RKO (cell line): ENCODE measurements at places on chromosomes 5 and 9.

DNA sequence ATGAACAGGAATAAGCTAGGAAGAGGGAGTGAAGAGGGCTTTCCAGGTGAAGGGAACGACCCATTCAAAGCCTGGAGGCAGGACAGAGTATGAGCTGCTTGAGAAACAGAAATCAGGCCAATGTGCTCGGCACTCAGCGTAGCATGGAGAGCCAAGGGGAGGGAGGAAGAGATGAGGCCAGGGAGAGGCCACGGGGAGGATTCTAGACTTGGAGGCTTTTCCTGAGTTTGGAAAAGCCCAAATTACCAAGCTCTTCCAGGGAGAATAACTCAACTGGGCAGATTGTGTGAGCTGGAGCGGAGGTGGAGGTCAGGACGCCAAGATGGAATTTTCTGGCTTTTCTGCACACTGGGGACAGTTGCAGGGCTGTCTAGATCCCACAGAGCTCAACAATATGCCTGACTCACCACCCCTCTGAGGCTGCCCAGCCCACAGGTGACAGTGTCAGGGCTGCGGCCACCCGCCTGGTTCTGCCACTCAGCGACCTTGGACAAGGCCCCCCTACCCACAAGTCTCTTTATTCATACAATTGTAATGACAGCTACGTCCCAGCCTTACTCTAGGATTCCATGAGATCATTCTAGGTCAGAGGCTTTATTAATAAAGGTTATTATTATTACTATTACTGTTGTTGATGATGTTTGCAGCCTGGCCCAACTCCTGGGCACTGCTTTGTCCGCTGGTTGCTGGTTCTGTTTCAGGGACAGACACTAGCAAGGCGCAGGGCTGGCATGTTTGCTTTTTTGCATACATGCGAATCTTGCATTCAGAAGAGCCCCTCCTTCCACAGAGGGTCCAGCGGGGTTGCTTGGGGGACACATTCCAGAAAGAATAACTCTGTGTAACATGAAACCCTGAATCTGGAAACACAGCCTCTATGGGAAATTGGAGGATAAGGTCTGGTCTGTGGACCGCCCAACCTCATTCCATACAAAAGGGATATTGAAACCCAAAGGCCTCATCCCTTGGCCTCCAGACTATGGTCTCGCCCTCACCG is 9.4 kb upstream of the LMX1B start:
- DNase-seq = no peak

DNA sequence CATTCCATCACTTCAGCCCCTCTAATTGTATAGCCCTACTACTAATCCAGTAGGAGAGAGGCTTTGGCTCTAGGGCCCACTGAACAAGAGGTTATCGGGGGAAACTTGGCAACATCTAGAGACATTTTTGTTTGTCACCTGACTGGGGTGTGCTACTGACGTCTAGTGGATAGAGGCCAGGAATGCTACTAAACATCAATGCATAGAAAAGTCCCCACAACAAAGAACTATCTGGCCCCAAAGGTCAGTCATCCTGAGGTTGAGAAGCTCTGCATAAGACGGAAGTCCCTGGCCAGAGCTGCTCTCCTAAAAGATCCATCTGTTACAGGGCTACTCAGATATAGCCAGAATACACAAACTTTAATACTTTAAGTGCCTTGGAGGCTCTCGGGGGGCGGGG is 570.6 kb upstream of the KLF4 start:
- DNase-seq = no peak

DNA sequence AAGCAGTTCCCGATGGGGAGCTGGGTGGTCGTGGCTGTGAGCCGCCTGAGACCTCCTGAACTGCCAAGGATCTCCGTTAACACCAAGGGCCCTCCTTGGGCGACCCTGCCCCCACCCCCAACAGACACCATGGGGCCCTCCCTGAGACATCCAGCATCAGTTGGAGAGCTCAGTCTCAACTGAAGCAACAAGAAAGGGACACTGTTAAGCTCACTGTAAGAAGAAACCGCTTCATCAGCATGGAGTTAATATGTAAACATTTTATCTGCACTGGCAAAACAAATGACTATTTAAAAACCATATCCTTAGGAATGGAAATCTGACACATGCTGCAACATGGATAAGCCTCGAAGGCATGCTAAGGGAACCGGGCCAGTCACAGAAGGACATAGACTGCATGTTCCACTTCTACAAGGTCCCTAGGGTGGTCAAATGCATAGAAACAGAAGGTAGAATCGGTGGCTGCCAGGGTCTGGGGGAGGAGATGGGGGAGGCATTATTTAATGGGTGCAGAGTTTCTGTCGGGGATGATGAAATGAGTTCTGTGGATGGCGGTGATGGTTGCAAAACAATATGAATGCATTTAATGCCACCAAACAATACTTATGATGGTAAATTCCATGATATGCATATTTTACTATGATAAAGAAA is 47.4 kb downstream of the ROR2 start:
- no peak for DNase-seq

DNA sequence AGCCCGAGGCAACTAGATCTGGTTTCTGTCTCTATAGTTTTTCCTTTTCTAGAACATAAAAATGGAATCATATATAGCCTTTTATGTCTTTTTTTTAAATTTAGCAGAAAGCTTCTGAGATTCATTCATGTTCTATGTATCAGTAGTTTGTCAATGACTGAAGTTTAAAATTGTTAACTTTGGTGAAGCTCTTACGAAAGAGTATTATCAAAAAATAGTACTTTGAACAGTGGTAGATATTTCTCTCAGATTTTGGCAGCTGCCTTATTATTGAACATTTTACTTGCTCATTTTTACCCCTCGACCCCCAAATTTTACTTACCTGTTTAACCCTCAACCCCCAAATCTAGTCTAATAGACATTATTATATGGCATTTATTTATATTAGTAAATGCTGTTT is 10.2 kb downstream of the NIPBL start:
- no peak for DNase-seq

DNA sequence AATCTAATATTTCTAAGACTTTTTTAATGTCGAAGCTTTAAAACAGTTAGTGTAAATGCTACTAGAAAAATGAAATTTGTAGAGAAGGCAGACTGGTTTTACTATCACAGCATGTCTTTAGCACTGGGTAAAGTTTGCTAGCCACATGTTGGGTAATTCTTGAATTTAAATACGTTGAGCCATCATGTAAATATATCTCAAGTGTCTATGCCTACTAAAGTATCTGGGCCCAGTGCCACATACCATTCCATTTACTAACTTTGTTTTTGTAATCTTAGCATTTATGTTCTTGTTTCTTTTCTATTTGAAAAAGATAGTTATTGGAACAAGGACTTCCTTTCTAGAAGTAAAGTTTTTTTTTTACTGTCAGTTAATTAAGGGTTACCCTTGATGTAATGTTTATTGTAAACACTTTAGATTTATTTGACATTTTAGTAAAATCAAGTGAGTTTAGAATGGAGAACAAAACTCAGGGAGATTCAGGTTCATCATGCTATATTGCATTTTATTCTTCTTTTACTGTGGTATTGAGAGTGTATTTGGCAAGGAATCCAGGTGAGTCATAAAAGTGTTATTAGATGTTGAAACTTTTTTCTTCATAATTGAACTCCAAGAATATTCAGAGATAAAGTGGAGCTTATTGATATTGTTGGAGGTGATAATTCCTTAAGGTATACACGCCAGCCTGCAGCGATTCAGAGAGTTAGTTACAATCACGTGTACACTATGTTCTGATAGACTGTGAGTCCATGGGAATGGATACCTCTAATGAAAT is 182.4 kb downstream of the CCDC171 start:
- DNase-seq = peak; percentile 28

DNA sequence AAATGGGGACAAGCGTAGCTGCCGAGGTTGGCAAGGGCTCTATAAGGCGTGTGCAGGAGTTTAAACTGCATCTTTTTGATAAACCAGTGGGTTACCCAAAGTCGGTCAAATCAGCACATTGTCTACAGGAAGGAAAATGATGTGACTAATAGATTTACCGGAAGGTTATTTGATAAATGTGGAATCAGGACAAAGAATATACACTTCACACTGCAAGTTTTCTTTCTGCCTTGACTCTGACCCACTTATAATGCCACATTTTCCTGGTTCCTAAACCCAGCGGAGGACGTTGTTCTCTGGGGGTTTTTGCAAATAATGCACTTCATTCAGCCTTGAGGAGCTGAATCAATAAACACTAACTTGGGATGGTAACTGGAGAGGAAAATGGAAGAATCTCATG is 76.8 kb downstream of the TTLL11 start:
- DNase-seq = no peak

DNA sequence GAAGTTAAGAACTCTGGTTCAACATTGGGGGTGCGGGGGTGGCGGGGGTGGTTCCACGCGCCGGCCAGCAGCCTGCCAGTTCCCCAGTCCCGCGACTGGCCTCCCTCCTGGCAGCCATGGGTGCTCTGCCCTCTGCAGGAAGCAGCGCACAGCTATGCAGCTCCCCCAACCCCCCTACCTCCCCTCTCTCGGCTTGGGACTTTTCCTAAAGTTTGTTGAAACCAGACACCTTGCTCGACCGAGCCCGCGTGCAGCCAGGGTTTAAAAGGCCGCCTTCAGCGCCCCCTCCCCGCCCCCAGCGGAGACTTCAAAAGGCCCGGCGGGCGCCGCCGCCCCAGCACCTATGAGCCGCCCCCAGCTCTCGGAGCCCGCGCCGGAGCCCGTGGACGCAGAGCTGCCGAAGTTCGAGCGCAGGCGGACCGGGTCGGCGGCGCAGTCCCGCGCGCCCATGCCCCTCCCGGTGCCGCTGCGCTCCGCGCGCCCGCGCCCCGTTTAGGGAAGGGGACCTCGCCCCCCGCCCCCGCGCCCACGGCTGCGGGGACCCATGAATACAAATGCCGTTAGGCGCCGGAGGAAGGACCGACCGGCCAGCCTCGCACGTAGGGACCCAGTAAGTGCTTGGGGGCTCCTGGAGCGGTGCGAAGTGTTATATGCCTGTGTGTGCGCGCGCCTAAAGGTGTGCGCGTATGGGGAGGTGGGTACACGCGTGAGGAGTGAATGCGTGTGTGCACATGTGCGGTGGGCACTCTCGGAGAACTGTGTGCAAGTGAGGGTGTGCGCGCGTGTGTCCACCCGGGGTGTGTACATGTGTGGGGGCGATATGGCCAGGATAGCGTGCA is 1.4 kb upstream of the COL27A1 start:
- DNase-seq = peak; percentile 37

GRCh38 chr5:179374506-179375235 is 29.4 kb upstream of the ADAMTS2 start:
- no peak for DNase-seq

DNA sequence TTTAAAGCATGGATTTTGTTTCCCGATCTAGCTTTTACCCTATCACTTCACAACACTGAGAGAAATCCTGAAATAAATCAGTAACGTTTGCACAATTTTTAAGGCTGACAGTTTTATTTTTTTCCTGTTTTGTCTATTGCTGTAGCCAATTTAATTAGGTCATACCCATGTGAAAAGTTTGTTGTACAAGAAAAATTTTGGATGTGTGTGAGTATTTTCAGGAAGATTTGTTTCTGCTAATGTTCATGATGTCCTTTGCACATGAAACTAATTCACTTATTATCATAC is 237.8 kb downstream of the ARRDC3 start:
- no peak for DNase-seq

GRCh38 chr9:14278291-14278721 is 35.6 kb downstream of the NFIB start:
- DNase-seq = no peak

- no peak for DNase-seq
These were observed 388.8 kb downstream of the KDM4C start for GRCh38 chr9:7146582-7146981.

DNA sequence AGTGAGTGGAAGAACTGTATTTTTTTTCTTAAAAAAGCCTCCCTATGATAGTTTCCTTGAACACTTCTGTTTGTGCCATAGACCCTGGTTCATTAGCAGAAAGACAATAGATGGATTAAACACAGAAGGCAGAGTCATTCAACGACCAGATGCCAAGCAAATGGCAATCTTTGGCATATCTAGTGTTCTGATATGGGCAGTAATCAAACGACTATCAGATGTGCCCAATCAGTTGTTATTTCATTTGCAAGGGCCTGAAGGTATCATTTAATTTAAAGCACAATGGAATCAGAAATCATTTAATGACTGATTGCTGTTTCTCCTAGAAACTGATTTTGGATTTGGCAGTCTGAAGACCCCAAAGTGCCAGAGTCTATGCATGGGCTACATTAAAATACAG is 61.3 kb downstream of the SGCD start:
- no peak for DNase-seq

DNA sequence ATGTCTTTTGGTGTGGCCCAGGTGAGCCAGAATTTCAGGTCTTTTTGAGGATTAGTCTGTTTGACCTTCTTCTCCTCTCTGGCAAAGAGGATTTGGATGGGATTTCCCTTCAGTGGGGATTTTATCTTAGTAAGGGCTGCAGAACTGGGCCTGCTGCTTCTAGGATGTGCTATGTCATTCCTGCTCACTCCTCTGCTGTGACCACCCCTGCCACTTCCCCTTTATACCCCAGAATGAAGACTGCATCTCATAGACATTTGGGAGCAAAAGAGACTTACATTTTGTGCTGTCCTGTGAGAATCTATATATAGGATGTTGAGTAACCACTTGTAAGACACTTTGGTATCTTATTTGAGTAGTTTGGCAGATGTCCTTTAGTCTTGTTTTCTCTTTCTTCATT is 76.2 kb downstream of the ARHGAP26 start:
- no peak for DNase-seq

DNA sequence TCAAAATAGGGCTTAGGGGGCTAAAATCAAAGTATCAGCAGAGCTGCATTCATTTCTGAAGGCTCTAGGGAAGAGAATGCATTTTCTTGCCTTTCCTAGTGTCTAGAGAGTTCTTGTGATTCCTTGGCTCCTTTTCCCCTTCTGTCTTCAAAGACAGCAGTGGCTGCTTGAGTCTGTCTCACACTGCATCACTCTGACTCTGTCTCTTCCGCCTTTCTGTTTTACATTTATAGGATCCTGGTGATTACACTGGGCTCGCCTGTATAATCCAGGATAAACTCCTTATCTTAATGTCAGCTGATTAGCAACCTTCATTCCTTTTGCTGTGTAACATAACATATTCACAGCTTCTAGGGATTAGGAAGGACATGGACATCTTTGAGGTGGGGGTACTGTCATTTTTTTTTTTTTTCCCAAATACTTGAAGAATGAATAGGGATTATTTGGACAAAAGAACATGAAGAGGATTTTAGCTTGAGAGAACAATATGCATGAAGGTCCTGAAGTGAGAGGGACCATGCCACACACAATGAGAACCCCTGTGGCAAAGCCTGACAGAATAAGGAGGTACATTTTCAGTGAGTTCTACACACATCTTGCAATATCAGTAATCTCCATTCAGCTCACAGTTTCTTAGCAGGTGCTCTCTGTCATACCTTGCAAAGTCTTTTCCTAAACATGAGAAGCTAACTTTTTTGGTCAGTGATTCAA is 267.6 kb downstream of the FAM170A start:
- no peak for DNase-seq
